Heart left ventricle (tissue), 16 donors: ENCODE measurements at places on chromosomes 4 and X. TPM values are rescaled to one million over a fixed set of nuclear protein-coding genes. Genes with fewer than 3 reads are reported as not detected.

PABPC4L gene
- polyA plus RNA-seq, result 0.54 TPM

MAOA gene
- polyA plus RNA-seq, result 104 TPM

MAGEE1 gene
- polyA plus RNA-seq, result 1.2 TPM

DNA sequence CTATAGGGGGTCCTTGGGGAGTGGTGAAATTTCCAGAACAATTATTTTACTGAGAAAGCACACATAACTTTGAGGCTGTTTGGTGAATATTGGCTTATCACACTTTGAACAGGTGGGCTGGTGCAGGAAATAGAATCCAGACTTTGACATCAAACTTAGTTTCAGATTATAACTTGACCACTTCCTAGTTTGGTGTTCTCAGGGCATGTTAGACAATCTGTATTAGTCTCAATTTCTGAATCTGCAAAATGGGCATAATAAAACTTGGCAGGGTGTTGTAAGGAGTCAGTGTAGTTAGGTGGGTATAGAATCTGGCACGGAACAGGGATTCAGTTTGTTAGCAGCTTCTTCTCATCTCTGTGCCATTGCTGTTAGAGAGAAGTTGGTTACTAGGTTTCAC lies 43.3 kb upstream of the MBNL3 start:
- no peak for DNase-seq

DNA sequence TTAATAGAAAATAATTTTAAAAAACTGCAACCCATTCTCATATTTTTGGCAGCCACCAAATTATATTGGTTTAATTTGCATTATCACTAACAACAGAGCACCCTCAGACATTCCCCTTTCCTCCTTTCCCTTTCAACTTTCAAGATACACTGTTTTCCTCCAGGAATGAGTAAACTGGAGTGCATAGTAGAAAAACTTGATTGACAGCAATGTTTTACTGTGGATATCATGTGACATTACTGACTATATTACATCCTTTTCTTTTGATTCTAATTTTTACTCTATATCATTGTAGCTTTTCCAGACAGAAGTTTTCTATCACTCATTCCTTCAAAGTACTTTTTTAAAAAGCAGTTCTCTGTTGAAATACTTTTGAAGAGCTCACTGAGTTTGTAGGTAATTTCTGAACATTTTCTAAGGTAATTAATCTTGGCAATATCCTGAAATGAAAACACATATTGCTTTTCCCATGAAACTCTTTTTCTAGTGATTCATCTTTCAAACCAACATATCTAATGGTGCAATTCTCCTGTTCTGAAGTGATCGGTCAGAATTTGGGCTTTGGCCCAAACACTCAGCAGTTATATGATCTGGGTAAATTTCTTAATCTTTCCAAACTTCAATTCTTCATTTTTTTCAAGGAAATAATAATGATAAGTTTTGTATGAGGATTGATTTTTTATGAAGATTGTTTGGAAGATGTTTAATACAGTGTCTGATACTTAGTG lies 920.4 kb upstream of the EPHA5 start:
- DNase-seq, result no peak

DNA sequence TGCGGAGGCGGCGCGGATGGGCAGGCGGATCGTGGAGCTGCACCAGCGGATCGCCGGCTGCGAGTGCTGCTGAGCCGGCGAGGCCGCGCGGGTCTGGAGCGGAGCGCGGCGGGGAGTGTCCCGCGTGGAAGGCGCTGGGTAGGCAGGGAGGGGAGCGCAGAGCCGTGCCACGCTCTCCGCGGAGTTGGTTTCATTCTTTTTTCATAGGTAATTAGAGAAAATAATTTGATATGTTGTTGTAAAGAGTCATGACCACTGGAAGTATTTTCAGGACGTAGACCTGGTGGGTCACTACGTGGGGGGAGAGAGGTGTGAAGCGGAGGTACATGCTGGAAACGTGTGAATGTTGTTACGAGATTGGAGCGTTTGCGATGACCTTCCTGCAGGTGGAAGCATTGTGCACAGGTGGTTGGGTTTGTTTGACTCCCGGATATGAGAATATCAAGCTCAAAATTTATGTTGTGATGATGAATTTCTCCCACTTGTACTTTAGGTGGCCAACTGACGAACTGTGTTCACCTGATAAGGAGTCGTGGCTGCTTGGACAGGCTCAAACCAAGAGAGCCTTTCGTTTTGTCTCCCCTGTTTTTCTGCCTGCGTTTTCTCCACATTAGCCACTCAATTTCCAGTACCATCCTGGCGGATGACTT lies 19.1 kb upstream of the S100P start:
- no peak for DNase-seq

DNA sequence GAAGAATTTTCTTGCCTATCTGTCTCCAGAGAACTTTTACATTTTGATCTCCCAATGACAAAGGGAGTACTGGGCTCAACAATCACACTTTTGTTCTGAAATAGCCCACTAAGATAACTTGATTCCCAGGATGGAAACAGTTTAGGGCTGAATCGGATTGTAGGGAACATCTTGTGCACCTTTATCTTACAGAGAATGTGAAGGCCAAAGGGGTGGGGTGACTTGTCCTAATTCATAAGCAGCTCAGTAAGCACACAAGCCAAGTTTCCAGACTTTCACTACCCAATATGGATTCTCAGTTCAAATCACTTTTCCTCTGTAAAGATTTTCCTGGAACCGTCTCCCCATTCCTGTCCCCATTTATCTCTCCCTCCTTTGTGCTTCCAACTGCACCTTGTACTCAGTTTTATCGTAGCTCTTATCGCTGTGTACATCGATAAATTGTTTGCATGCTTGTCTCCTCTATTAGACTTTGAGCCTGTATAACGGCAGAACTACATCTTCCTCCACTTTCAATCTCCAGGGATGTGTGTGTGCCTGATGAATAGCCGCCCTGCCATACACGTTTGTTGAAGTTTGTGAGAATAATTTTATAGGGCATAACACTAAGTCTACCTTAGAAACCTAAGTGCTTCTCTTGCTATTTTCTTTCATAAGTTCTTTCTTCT lies 77.4 kb downstream of the MBNL3 start:
- DNase-seq, result no peak

GRCh38 chr4:88821522-88821921 lies 123.9 kb upstream of the NAP1L5 start:
- no peak for DNase-seq

- DNase-seq, result no peak
Observed at GRCh38 chrX:108162265-108162664, 70.7 kb downstream of the ATG4A start.

GRCh38 chr4:48799157-48799556 lies 19.1 kb upstream of the FRYL start:
- DNase-seq, result no peak

- no peak for DNase-seq
Observed at GRCh38 chr4:74217365-74217764, 59.4 kb downstream of the MTHFD2L start.
